Glutamatergic neuron (in vitro differentiated cells): ENCODE measurements at places on chromosomes 4 and X.

DNA sequence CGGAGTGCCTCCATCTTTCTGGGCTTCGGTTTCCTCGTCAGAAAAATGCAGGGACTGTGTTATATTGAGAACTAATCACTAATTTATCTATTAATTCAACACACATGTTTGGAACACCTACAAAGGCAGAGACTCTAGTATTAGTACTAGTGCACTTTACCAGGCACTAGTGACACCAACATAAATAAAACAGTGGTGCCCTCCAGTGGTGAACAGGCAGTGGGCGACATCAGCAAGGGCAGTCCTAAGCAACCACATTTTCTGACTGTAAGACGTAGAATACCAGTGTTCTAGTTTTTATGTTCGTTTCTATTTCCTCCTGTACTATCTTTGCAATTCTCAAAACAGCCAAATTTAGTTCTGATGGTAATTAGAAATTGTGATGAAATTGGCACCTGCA lies 69.1 kb upstream of the UCP1 start:
- no peak for DNase-seq

DNA sequence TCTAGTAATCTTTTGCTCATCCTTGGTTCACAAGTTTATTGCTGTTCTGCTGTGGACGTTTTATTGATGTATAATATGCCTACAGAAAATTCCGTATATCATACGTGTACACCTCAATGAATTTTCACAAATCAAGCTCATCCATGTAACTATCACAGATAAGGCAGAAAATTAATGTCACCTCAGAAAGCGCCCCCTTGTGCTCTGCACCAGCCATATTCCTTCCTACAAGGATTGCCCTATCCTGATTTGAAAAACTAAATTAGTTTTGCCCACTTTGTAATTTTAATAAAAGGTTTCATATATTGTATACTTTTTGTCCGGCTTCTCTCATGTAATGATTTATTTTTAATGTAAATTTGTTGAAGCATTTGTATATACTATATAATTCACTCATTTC lies 390.8 kb downstream of the ADGRL3 start:
- DNase-seq = no peak

DNA sequence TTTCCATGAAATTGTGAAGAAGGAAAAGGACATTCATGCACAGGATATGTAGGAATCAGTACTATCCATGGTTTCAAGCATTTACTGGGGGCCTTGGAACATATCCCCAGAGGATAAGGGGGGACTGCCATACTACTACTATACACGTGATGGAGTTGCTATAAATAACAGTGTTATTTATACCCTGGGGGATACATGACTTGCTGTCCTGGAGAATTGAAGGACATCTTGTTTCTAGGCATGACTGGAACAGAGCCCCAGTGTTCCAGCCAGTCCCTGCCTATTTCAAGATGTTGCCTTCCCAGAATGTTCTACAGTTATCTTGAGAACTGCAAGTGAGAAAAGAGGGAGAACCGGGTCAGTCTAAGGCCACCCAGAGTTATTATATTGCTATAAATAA lies 39.6 kb upstream of the ZNF81 start:
- DNase-seq = no peak

DNA sequence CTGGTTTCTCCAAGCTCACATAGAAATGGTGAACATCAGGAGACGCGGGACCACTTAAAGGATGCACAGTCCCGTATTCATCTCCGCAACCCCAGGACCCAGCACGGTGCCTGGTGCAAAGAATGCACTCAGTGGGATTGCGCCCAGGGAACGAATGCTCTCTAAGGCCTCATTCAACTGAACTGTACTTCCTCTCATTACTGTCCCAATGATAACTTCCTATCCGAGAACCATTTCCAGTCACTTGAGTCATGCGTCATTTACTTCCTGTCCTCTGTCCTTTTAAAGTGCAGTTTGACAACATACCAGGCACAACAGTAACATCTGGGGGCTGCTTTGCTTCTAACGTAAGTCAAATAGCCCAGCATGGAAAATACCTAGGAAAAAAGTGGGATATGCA lies 75.7 kb downstream of the RBM47 start:
- no peak for DNase-seq

- DNase-seq = no peak
Measured at GRCh38 chrX:46256875-46257274, 288.3 kb downstream of the ZNF674 start.

- DNase-seq = no peak
Measured at GRCh38 chrX:133444196-133444595, 28.9 kb upstream of the GPC4 start.

- no peak for DNase-seq
Measured at GRCh38 chr4:55512922-55513571, 33.7 kb downstream of the CLOCK start.

- DNase-seq = no peak
Measured at GRCh38 chr4:133149932-133150471, 908 bp downstream of the PCDH10 start.

GRCh38 chrX:76893930-76894329 lies 466.4 kb downstream of the MAGEE1 start:
- DNase-seq = no peak

- DNase-seq = no peak
Measured at GRCh38 chr4:114386637-114387233, 211.9 kb upstream of the UGT8 start.

- DNase-seq = no peak
Measured at GRCh38 chr4:4408576-4409335, 21.9 kb downstream of the NSG1 start.
